ENCODE measurements at places on chromosomes 6 and 20.

- no peak for DNase-seq
These were observed 24.9 kb upstream of the EDN1 start for GRCh38 chr6:12265296-12265695.

GRCh38 chr20:4567170-4567569 lies 154.5 kb upstream of the PRND start:
- no peak for DNase-seq

- peak; percentile 66 for DNase-seq
These were observed 69.3 kb upstream of the SYNJ2 start for GRCh38 chr6:157912326-157912725.

DNA sequence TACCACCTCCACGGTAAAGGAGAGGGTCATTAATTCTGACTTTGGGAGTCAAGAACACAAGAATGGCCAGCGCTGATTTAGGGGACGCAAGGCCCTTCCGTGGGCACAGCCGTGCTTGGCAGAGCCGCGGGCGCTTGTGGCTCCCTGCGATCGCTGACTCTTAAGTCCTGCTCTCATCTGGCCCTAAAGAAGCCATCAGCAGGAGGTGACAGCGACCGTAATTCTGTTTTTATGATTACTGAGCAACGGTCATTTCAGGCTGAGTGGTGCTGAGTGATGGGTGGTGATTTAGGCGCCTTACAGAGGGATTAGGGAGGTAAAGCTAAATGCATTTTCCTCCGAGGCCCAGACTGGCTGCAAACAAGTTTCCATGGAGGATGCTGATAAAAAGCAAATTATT lies 364.6 kb upstream of the SULF2 start:
- peak; percentile 76 for DNase-seq

DNA sequence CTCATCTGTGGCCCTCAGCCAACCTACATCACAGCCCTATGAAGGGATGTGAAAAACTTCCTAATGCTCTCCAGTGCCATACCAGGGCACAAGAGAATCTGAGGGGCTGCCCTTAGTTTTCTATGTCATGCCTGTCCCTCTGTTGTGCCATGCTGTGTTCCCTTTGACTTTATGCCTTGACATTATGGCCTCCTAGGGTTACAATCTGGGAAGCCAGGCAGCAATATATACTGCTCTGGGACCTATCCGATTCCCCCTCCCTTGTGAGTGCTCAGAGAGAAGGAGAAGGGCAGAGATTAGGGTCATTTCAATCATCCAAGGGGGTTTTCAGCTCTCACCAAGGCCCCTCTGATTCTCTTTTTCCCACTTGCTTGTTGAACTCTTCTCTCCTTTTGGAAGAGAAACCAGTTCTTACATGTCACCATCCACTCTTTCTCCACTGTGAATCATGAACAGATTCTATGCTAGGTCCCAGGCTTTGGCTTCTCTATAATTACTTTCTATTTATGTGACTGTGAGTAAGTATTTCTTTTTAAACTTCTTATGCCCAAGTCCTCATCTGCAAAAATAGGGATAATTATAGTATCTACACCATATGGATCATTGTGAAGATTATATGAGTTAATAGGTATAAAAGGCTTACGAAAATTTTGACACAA lies 14.2 kb upstream of the FRK start:
- no peak for DNase-seq

GRCh38 chr6:123332070-123332469 lies 304.7 kb downstream of the TRDN start:
- DNase-seq, result no peak

DNA sequence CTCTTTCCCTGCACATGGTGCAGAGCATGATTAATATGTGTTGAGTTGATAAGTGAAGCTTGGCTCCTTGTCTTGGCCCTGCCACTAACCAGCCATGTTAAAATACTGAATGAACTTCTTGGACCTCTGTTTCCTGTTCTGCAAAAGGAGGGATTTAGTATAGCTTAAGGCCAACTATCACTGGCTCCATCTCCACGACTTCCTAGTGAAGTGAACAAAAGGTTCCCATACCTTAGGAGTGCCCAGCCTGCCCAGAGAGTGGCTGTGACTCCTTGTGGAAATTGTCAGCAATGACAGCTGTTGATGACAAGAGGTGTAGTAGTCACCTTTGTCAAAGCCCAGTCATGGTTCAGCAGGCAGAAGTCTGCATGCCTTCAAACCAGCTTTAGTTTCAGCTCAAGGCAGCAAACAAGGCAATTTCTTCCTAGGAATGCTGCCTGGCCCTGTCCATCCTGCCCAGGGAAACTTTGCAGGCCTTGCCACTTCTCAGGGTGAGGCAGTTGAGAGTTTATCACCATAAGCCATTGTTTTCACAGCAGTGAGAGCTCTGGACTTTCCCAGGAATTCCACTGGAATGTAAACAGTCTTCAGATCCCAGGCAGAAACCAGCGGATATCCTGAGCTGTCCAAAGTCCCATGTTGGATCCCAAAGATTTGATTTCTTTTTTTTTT lies 169.7 kb upstream of the TNFAIP3 start:
- peak; percentile 23 for DNase-seq

GRCh38 chr6:157536223-157536545 lies 155.2 kb downstream of the ZDHHC14 start:
- DNase-seq, result no peak

- DNase-seq, result no peak
These were observed 864.5 kb upstream of the MAN1A1 start for GRCh38 chr6:120214088-120214499.

- DNase-seq, result no peak
These were observed 3.0 kb upstream of the FBXO9 start for GRCh38 chr6:53062169-53062539.

DNA sequence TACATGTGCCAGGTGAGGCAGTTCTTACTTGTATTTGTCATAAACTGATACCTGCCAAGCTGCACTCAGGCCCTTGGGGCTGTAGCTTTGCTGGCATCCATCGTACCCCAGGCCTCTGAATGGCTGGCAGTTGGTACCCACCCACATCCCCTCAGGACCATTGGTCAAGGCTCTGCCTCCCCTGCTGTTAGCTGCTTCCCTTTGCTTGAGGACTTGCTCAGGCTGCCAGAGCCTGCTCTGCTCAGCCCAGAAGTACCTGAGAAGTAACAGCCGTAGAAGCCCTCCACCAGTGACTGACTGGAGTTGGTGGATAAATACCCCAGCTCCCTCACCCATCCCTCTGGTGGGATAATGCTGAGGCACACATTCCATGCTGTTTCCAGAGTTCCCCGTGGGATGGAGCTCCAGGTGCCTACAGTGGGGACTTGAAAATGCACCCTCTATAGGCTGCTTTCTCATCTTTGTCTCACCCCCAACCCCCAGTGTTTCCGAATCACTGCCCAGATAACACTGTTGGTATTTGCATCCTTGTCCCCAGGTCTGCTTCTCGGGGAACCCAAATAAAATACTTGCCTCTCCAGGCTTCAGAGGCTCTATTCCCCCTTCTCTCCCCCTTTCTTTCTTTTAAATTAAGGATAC lies 7.3 kb downstream of the EBF4 start:
- no peak for DNase-seq

GRCh38 chr6:133623065-133623464 lies 265.8 kb upstream of the TCF21 start:
- no peak for DNase-seq

DNA sequence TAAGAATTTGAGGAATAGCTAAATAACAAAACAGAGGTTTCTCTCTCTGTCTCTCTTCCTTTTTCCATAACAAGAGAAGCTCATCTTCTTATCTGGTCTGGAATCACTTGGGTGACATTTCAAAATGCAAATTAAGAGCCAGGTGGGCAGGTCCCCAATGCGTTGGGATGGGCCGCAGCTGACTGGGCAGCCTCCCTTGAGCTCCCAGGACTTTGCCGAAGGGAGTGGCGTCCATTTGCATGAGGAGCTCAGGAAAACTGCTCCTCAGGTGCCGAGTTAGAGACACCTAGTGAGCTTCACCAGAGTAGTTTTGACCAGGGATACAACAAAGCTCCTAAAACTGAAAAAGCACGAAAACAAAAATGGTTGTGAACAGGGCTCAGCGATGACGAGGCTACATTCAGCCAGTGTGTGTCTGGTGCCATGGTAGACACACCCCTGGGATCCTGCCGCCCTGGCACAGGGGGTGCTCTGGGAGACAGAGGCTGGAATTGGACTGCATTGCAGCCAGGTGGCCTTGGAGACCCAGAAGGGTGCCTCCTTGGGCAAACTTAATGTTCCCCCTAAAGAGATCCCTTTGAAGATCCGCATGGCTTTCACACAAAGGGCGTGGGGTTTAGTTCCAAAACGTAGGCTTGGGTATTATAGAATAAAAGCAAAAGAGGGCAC lies 13.5 kb upstream of the SERPINB6 start:
- DNase-seq, result no peak

DNA sequence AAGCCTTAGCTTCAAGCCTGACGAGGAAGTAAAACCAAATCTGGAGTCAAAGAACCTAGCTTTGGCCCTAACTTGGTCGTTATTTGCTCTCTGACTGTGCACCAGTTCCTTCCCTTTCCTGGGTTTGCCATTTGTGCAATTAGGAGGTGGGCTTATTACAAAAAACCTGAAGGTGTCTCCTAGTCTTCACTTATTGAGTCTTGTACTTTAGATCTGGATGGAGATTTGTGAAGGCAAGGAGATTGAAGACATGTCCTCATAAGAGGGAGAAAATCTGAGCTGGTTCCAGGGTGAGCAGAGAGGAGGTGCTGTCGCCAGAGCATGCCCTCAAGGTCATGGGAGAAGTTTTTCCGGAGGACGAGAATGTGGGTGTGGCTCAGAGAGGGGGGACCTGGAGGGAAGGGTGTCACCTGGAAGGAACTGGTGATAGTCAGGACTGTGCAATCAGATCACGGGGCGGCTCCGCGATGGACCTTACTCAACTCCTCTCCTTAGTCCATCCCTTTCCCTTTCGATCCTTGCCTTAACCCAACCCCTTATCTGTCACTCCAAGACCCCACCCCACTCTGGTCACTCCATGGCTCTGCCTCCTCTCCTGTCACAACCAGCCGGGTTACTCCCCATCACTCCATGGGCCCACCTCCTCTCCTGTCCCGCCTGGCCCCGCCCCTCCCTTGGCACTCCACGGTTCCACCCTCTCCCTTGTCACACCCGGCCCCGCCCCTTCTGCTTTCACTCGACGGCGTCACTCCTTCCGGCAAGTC lies 588 bp upstream of the ACSS2 start:
- DNase-seq, result no peak

DNA sequence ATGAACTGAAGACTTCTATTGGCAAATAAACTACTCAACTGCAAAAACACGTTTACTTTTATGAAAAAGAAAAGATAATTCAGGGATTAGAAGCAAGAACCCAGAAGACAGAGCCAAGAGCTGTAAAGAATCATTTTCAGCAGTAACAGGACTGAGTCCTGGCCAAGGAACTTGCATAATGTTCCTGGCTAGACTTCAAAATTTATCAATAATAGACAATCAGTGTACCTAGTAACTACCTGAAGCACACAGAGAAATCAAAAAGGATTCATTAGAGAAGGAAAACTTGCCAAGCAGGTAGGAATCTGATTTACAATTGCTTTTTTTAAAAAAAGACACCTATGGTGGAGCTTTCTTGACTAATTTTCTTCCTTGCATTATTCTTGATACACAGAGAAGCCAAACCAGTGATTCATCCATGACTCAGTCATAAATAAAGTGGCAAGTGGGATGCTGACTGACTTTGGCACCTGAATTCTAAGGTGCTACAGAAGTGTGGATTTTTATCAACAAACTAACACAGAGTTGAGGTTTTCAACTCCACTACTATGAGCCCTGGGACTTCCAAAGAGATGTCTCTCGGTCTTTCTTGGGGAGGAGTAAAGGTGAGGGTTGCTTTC lies 281.3 kb downstream of the BMP7 start:
- DNase-seq, result no peak

DNA sequence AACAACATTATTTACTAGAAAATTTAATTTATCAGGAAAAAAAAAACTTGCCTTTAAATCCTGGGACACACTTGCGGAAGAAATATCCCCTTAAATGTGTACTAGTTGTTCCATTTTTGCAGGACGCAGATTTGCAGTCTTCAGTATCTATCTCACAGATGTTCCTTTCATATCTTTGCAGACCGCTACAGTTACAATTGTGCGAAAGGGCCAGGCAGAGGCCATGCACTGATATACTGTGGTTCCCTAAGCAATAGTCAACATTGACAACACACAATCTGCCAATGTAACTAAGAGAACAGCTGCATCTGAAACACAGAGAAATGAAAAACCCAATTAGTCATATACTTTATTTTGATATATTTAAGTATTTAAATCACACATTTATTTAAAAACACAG lies 411.2 kb downstream of the EYS start:
- DNase-seq, result no peak

GRCh38 chr20:61628901-61629601 lies 377.0 kb downstream of the CDH4 start:
- no peak for DNase-seq

GRCh38 chr6:157785636-157786035 lies 37.4 kb upstream of the SNX9 start:
- no peak for DNase-seq

- no peak for DNase-seq
These were observed 96.4 kb upstream of the MRPS10 start for GRCh38 chr6:42313941-42314570.

GRCh38 chr6:31776989-31777666 lies at the start of gene VWA7:
VWA7 (minus strand) TSS chr6:31777328; CDS start chr6:31776779, 549 bp downstream.
- DNase-seq, result no peak

GRCh38 chr20:17664025-17664633 lies 17.9 kb downstream of the RRBP1 start:
- no peak for DNase-seq

GRCh38 chr20:43974695-43975094 lies 60.0 kb downstream of the TOX2 start:
- no peak for DNase-seq

DNA sequence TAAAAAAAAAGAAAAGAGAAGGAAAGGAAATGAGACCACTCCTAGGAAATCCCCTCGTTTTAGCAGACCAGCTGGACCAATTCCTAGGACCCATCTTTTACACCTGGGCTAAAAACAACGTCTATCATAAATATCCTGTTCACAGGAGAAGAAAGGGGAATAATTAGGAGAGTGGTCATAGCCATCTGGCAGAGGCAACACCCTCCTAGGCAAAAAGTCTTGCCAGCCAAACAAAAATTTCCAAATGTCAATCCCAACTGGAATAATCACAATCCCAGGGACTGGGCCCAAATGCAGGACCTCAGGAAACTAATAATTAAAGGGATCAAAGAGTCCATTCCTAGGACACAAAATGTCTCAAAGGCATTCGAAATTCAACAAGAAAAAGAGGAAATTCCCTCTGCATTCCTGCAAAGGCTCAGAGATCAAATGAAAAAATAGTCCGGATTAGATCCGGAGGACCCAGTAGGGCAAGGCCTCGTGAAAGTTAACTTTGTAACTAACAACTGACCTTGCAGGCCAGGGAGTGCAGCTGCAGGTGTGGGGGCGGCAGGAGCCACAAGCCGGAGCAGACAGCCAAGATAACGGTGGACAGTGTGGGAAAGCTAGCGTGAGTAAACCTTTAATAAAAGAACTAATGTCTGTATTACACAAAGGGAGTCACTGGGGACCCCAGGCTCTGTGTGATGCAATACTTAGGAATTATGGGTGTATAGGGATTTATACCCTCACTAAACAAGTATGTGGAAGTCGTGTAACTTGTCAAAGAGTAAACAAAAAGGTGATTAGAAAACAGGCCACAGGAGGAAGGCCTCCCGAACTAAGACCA lies 11.7 kb downstream of the LCA5 start:
- DNase-seq, result no peak

- no peak for DNase-seq
These were observed 318.8 kb downstream of the BCKDHB start for GRCh38 chr6:80425089-80425823.

Data from spinal cord (tissue), 10 donors.